ENCODE measurements at places on chromosomes 2 and 18.
A peak's percentile ranks its signal among the peaks of the same experiment; 100 is the strongest.

- DNase-seq = no peak
Observed at GRCh38 chr18:45282101-45282812, 333.0 kb upstream of the SLC14A2 start.

DNA sequence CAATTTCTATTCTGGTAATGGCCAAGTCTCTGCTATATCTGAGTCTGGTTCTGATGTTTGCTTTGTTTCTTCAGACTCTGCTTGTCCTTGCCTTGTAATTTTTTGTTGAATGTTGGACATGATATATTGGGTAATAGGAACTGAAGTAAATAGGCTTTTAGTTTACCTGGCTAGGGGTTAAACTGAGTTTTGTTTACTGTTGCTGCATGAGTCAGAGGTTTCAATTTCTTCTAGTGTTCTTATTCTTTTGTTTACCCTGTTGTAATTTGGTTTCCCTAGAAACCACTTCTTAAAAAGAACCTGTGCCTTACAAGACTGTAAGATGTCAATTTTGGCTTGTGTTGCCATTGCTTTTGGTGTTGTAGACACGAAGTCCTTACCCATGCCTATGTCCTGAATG, 285.0 kb upstream of the KCNH7 start:
- no peak for DNase-seq

DNA sequence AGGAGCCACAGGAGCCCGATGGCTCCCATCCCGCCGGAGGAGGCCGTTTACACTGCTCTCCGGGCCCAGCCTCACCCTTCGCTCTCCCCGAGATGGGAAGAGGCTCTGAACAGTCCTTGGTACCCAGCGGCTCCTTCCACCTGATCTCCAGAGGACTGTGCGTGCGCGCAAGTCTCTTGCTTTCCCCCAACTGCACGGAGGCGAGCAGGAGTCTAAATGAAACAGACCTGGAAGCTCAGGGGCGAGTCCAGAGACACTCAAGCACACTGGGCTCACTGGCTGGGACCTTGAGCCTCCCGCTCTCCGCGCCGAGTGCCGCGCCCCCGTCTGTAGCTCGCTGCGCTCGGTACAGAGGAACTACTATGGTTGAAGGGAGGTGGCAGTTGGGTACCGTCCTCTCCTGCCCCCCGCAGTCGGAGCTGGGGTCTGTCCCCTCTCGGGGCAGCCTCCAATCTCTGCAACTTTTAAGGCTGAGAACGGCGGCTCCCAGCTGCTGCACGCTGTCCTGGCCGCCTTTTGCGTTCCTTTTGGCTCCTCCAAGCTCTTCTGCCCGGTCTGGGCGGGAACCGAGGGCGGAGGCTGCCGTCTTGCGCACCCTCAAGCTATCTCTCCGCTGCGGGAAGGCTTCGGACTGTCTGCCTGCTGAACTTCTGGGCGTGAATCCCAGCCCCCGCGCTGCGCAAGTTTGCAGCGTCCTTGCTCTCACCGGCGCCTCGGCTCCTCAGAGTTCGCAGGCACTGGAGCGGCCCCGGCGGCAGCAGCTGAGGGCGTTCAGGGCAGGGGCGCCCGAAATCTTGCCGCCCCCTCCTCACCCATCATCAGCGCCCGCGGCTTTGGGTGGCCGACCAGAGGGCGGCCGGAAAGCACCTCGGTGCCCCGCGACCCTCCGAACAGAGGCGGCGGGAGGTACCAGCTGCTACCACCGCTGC, 491 bp downstream of the ALK start:
- DNase-seq = no peak

- DNase-seq = no peak
Observed at GRCh38 chr2:206713746-206714145, 4.5 kb downstream of the DYTN start.

GRCh38 chr2:177282787-177283572, 18.5 kb upstream of the NFE2L2 start:
- DNase-seq = no peak

DNA sequence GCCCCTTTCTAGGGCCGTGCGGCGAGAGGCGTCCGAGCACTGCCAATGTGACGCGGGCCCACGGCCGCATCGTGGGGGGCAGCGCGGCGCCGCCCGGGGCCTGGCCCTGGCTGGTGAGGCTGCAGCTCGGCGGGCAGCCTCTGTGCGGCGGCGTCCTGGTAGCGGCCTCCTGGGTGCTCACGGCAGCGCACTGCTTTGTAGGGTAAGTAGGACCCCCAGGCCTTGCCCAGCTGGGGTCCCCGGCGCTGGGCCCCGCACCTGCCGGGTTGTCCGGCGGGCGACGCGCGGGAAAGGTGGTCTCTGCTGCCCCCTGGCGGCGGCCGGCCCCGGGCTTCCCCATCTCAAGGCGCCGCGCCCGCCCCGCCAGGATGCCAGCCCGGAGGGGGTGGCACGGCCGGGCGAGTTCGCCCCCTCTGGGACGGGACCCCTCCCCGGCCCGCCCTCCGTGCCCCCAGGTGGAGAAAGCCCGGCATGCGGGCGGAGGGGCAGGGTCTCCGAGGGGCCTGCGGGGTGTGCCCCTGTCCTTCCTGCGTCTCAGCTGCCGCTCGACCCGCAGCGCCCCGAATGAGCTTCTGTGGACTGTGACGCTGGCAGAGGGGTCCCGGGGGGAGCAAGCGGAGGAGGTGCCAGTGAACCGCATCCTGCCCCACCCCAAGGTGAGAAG, 1.9 kb downstream of the PRSS56 start:
- DNase-seq = peak; percentile 31

GRCh38 chr2:200350850-200351285, 44.4 kb downstream of the SPATS2L start:
- no peak for DNase-seq

GRCh38 chr2:37688771-37689468, 17.5 kb upstream of the CDC42EP3 start:
- DNase-seq = no peak

- DNase-seq = no peak
Observed at GRCh38 chr2:102094917-102095316, 47.6 kb upstream of the IL1R1 start.

DNA sequence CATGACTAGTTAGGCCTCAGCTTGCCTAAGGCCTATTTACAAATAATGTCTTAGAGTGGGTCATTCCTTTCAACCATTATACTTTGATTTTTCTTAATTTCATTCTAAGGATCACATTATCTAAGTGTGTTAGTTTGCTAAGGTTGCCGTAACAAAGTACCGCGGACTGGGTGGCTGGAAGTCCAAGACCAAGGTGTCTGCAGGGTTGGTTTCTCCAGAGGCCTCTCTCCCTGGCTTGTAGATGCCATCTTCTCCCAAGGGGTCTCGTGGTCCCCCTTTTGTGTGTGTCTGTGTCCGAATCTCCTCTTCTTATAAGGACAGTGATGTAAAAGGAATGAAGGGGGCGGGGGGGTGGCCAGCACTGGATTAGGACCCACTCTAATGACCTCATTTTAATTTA, 18.4 kb upstream of the ITM2C start:
- DNase-seq = no peak

DNA sequence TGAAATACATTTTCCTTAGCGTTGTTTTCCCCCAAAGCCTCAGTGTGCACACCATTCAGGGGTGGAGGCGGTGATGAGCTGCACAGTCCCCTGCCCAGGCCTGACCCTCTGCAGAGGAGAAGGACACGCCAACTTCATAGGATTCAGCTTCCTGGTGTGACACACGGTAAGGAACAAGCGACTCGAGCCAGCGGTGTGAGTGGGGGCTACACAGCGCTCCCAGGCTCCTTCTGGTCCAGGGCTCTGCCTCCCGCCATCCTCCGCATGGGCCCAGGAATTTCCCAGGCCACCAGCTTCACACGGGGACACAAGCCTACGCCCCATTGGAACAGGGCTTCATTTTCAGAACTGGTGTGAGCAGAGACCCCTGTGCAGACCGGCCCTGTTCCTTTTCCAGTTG, 272.1 kb downstream of the HDAC4 start:
- no peak for DNase-seq

GRCh38 chr2:630451-631320, 46.5 kb downstream of the TMEM18 start:
- DNase-seq = no peak

DNA sequence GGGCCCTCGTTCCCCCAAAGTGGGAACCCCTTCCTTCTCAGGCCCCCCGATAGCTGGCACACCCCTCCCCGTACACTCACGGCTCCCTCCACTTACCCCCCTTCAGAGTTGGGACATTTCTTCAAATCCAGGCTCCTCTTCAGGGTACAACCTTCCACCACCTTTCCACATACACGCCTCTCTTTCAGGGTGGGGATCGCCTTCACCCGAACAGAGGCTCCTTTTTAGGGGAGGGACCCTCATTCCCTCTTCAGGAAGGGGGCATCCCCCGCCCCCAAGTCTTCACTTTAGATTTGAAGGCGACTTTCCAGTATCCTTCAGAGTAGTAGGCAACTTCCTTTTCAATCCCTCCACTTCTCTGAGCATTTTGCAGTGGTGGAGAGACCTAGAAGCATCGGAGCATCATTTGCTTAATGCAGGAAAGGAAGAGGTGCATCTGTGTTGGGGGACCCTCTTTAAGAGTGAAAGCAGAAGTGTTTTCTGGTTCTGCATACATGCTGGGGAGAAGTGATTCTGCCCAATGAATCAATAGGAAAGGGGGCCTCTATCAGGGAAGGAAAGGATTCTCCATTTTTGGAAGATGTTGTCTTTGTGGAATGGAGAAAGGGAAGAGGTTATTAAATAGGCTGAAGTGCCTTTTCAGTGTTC, 845 bp downstream of the EML4 start:
- DNase-seq = no peak

- DNase-seq = no peak
Observed at GRCh38 chr2:19158896-19159295, 199.5 kb downstream of the OSR1 start.

GRCh38 chr2:237700512-237701032, 73.2 kb downstream of the LRRFIP1 start:
- DNase-seq = peak; percentile 60

- DNase-seq = no peak
Observed at GRCh38 chr2:210259687-210260086, 34.4 kb upstream of the ACADL start.

DNA sequence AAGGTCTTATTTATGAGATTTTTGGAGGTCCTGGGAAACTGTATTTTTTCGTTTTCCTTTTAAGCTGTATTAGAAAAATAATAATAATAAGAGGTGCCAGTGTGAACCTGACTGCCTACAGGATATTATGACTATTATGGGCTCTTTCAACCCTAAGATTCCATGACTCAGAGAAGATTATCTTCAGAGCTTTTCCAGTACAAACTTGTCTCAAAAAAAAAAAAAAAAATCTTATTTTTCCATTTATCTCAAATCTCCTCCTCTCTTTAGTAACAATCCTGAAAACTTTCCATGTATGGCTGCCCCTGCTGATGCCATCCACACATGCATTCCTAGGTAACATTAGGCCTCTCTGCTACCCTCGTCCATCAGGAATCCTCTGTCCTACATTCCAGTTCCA, 36.7 kb upstream of the RPE start:
- DNase-seq = no peak

Data from stimulated activated CD4-positive, alpha-beta T cell treated with anti-CD3 and anti-CD28 coated beads, Interleukin-15, amount 100 ng/mL, for 1 hour (primary cell).